ENCODE measurements at places on chromosomes 4 and X.
A peak's percentile ranks its signal among the peaks of the same experiment; 100 is the strongest.

DNA sequence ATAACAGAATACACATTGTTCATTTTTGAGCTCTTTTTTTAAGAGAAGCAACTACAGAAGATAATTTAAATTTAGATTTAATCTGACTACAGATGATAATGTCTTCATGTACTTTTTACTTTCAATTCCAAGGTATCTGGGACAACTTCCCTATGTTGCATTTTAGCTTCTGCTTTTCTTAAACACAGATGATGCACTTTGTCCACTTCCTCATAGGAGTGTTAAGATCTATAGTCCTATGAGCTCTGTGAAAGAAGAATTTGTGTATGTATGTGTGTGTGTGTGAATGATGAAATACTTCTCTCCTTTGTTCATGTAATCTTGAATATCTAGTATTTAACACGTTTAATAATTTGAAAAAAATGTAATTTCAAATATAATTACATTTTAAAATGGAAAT is 5.3 kb upstream of the FHIP1A start:
- peak; percentile 72 for DNase-seq

GRCh38 chr4:98728433-98728832 is 70.0 kb upstream of the TSPAN5 start:
- DNase-seq = no peak

DNA sequence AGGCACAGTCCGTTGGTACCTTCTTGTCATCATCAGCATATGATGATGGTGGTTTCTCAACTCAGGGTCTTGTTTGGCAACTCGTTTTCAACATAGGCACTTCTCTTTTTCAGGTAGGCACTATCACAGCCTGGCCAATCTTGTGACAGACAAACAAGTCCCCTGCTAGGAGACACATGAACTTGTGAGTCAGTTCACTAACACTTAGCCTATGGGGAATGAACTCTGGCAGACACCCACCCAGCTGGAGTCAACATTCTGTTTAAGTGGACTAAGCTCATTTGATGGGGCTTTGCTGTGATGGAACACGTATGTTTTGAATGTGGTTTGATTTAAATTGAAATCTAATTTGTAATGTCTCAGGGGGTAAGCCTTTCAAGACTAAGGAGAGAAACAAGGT is 100.7 kb upstream of the MAMLD1 start:
- DNase-seq = no peak

GRCh38 chr4:82667761-82668480 is 106.1 kb upstream of the TMEM150C start:
- DNase-seq = no peak

DNA sequence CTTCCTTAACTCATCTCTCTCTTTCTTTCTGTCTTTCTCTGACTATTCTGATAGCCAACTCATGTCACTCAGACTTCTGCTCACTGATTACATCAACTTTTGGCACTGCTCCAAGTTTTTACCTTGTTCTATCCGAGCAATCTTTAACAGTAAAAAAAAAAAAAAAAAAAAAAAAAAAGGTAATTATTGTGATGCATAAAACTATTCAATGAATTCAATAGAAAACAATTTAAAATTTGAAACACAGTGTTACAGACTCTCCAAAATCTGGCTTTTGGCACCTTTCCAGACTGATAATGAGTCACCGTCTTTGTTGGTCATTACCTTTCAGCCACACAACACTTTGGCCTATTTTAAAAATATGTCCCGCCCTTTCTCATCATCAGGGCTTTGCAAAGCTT is 229.5 kb downstream of the GALNTL6 start:
- no peak for DNase-seq

GRCh38 chr4:170476351-170476750 is 386.6 kb upstream of the AADAT start:
- DNase-seq = no peak

DNA sequence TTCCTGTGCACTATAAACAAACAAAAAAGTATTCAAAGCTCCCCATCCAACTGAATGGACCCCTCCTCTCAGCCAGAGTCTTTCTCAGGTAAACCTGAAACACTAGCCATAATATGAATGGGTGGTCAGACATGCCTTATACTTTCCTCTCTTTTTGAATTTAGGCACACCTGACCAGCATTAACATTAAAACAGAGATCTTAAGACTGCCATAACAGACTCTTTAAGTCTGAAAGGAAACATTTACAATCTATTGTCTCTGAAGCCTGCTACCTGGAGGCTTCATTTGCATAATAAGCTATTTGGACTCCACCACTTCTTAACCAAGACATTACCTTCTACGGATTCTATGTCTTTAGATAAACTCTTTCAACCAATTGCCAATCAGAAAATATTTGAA is 56.9 kb upstream of the SPIN4 start:
- DNase-seq = no peak

GRCh38 chr4:186920992-186921391 is 197.3 kb upstream of the FAT1 start:
- DNase-seq = no peak

DNA sequence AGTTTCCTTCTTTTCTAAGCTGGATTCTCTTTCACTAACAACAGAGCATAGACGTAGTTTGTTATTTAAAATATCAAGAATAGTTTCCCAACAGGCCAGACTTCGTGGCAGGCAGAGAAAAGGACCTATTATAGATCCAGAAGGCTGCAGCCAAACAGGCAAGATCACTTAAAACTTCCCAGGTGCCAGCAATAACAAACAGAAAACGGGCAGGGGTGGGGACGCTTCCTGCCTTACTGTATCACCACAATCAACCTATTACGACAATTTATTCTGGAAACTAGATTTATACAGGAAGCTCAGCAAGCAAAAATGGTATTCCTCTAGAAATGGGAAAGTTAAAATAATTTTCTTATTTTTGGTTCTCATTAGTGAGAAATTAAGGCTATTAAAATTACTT is 22.1 kb downstream of the RWDD4 start:
- DNase-seq = no peak

- no peak for DNase-seq
These were observed 31.9 kb upstream of the SORCS2 start for GRCh38 chr4:7160439-7160838.

DNA sequence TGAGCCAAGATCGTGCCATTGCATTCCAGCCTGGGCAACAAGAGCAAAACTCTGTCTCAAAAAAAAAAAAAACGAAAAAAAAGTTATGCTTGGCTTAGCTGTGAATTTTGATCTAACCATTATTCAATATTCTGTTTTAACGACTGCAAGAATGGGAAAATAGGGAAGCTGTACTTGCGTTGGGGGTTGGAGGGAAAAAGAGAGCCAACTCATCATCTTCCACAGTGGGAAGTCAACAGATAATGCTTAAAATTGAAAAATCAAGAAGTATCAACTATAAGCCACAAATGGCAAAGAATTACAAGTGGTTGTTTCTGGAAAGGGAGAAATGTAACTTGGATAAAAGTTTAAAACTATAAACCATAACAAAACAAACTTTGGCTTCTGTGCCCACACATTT is 2.9 kb downstream of the TEC start:
- DNase-seq = peak; percentile 18

DNA sequence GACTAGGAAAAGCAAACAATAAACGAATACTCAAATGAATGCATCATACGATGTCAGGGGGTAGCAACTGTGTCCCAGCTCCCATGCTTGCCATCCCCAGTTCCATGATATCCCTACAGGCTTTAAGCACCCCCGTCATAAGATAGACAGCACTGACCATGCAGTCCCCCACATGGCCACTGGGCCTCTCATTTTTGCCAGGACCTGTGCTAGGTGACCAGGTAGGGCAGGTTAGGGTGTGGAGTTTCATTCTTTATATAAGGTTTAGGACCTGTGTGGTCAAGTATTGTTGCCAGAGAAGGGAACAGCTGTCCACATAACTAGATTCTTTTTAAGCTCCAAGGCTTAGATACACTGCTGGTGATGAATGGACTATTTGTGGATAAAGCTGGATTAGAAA is 9.7 kb downstream of the PPEF2 start:
- no peak for DNase-seq

DNA sequence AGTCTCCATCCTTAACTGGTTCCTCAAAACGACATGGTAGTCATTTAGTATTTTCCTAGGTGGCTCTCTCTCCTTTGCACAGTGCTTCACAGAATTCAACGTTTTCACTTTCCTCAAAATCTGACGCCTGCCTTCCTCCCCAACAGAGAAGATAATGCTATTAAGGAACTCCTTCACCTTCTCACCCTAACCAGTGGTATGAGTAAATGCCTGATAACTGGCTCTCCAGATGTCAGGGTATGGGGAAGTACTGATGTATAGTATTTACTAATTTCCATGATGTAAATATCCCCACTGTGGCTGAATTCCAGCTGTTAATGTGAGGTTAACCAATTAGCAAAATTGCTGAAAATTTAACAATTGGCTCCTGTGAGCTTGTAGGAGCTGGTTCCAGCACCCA is 28.8 kb upstream of the NSUN7 start:
- DNase-seq = peak; percentile 85

DNA sequence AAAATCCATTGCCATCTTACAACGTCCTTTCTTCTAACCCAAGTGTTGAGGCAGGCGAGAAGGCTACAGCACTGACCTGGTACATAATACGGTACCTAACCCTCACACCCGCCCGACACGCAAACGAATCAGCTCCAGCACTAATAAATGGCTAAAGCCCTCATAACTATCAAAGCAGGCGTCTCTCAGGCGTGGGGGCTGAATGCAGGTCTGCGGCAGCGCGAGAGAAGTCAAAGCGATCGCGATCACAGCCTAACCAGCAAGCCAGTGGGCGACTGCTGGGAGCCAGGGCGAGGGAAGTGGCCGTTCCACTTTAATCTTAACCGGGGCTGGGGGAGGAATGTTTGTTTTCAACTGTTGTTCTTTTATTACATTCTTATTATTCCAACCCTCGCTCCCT is 1.5 kb downstream of the CDX4 start:
- DNase-seq = no peak

- peak; percentile 54 for DNase-seq
These were observed 20.9 kb upstream of the MTM1 start for GRCh38 chrX:150547375-150548115.

DNA sequence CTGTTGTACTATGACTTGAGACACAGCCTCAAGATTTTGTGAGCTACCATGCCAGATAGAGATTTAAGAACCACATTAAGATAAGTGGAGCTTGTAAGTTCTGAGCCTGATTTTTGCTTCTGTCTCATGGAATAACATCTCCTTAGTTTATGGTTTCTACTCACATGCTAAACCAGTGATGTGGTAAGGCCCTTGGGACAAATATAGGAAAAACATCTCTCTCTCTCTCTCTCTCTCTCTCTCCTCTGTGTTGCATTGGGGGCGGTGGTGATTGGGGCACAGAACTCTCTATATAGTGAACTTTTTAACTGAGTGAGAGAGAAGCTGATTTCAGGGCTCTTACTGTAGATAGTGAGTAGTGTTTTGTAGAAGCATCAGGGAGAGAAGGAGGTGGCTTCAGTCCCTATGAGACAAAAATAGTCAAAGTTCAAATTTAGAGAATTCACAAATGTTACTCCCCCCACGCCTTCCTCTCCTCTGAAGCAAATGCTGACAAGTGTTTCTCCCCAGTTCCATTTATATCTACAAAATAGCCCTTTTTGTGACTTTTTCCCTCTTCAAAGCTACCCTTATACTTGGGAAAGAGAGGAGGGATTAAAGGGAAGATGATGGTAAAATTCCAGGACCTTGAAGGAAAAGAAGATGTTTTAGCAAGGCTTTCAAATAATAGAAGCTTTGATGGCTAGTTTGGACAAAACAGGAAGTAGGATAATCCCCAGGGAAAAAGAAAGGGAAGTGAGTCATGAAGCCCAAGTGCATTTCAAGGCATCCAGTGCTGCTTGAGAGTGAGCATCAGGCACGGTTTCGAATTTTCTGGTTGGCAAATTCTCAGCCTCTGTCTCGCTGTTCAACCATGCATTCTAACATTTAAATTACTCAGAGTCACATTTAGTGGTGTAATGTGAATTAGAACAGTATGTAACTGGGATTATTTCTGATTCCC is 134.3 kb upstream of the AP1S2 start:
- DNase-seq = no peak

DNA sequence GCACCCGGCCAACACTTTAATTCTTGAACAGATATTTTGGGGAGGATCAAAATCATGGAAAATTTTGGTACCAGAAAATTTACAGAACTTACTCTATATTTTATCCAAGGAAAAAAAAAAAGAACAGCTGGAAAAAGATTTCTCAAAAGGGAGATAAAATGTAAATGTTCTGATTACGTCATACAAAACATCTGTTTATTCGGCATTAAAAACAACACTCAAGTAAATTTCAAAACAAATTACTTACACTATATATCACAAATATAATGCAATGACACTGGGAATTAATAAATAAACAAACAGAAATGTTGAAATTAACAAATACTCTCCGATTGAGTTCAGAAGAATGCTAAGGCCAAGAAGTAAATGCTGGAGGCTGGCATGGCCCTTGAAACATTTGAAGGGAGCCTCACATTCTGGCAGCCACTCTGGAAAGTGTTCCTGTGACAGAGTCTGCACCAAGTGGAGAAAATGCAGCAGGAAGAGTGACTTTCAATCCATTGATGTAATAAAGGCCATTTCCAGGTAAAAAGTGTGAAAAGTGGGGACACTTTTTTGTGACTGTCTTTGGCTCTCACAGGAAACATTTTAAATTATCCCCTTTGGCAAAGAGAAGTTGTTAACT is 486.0 kb upstream of the CTSO start:
- DNase-seq = no peak

GRCh38 chr4:8765631-8766590 is 105.7 kb downstream of the HMX1 start:
- no peak for DNase-seq

DNA sequence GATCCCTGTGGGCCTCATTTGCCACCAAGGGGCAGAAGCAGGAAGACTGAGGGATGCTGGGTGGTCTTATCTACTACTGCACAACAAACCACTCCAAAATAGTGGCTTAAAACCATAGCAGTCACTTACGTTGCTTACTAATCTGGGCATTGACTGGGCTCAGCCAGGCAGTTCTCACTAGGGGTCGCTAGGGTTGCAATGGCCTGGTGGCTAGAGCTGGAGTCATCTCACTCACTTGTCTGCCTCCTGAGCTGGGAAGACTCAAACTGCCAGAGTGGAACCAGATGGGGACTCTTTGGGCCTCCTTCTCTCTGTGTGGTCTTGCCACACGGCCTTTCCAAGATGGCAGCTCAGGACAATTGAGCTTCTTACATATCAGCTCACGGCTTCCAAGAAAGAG is 216.3 kb upstream of the BCOR start:
- peak; percentile 28 for DNase-seq

GRCh38 chr4:173166491-173166890 is 2.1 kb upstream of the GALNT7 start:
- DNase-seq = no peak

GRCh38 chr4:153950100-153950979 is 161.5 kb upstream of the SFRP2 start:
- DNase-seq = no peak

DNA sequence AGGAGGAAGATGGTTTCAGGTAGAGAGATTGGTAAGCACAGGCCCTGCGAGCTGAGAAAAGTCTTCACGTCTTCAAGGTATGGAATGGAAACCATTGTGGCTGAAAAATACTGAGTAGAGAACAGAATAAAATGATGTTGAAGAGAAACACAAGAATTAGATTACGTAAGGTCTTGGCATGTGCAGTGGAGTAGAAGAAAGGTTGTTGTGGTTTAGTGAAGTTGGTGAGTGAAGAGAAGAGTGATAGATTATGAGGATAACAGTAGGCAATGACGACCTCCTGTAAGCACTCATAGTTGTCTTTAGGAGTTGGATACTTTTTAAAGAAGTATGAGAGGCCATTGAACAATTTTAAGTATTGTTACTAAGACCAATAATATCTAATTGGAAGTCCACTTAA is 642.6 kb downstream of the PCDH7 start:
- no peak for DNase-seq
